ENCODE measurements at places on chromosomes 5 and 9.

DNA sequence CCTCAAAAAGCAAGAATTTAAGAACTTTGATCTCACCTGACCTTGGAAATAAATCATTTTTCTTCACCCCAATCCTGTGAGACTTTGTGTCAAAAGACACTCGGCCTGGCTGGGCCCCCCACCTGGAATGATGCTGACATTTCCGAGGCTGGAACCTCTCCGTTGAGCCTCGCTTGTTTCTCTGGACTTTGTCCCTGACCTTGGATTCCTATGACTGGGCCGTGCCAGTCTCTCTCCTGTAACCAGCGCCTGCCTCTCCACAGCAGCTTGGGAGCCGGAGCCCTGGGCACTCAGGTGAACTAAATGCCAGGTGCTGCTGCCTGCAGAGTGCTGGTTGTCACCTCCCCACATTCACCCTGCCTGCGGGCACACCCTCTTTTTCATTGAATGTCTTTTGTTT is 62.7 kb downstream of the RETREG1 start:
- no peak for DNase-seq

- no peak for DNase-seq
Observed at GRCh38 chr9:15426019-15426418, 3.3 kb downstream of the SNAPC3 start.

DNA sequence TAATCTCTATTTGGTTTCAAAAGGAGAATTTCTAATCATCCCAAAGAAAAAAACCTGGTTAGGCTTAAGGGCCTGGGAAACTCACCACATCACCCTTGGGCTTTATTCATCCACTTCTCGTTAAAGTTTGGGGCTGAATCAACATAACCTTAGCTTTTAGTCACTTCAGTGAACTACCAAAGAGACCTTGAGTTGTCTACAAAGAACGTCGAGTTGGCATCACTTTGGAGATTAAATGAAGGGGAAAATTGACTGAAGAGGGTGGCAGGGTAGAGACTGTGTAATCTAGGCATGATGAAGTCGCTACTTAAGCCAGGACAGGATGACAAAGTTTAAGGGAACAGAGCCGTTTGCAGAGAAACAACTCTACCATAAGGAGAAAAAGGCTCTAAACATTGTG is 341.4 kb downstream of the RAB3C start:
- no peak for DNase-seq

- DNase-seq, result no peak
Observed at GRCh38 chr9:122202111-122202510, 26.6 kb downstream of the LHX6 start.

DNA sequence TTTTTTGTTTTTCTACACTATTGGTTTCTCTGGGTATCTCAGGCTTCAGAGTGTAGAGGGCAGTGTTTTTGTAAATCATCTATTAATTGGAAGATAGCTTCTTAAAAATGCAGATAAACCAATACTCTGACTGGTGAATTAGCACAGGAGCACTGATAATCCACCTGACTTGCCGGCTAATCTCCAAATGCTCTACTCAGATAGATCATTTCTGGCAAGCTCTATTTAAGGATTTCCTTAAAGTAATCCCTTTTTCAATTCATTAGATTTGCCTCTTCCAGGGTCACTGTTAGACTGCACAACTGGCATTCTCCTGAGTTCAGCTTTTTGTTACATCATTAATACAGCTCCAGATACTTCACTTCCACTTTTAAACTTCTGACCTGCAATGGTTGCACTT is 1390.3 kb upstream of the NUDT12 start:
- no peak for DNase-seq

DNA sequence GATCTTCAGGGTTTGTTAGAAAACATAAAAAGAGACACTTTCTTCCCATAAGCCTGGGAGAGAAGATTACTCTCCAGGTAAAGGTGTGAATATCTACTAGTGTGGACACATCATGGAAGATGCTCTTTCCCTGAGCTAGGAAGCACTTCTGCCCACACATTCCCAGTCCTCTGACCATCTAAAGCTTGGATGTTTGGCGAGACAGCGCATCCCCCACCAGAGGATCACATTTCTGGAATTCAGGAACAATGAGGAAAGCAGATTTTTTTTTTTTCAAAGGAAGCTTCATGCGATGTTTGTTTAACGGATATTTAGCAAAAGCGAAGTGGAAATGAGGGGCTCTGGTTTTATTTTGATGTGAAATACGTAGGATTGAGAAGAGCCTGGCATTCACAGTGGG is 6.2 kb downstream of the SVEP1 start:
- no peak for DNase-seq

All from stimulated activated CD8-positive, alpha-beta memory T cell treated with anti-CD3 and anti-CD28 coated beads, Interleukin-15, amount 100 ng/mL, for 4 hours (primary cell).